ENCODE measurements at places on chromosomes 11 and 22.

DNA sequence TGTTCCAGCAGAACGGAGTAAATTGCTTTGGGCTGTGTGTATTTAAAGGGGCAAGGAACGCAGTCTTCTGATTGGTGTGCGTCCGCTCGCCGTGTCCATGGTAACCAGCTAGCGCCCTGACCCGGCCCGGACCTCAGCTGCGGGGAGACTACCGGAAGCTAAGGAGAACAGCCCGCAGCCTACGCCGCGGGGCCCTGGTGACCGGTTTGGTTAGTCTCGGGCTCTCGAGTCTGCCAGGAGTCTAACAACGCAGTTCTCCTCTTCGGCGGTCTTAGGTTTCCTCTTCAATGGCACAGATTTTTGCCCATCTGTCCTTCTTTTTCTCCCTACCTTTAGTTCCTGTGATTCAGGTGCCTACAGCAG is 3.5 kb upstream of the OR56A3 start:
- DNase-seq = no peak

- DNase-seq = no peak
These were observed 100.3 kb upstream of the PITPNB start for GRCh38 chr22:28019360-28019759.

GRCh38 chr22:40567626-40568328 is 68.7 kb downstream of the MRTFA start:
- DNase-seq = no peak

DNA sequence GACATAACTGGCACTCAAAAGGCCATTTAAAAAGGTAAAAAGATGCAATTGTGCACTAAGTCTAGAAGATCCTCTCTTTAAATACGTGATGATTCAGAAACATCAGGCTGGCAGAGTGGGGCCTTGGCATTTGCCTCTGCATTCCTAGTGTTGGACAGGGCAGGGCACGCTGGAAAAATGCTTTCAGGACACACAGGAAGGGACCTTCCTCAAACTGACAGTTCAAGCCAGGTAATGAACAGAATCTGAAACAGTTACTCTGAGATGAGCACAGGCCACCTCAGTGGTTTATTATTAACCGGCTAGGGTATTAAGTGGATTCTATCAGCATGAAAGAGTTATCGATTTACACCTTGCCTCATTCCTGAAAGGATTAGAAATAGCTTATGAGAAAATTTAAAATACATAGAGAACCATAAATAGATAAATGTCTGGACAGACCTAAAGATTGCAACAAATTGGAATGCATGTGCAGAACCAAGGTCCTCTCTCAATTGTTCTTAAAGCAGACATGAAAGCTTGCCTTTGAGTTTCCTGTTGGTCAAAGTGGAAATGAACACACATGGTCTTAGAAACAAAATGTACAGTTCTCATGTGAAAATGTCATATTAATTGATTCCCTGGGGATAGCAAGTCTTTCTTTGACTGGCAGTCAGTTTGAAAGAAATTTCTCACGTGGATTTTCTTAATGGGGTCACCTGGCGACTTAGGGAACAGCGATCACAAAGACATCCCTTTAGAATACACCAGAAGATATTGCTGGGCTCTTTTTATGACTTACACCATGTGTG is 21.5 kb upstream of the CSNK2A3 start:
- no peak for DNase-seq

GRCh38 chr11:9643751-9644150 is 20.1 kb upstream of the SWAP70 start:
- no peak for DNase-seq

DNA sequence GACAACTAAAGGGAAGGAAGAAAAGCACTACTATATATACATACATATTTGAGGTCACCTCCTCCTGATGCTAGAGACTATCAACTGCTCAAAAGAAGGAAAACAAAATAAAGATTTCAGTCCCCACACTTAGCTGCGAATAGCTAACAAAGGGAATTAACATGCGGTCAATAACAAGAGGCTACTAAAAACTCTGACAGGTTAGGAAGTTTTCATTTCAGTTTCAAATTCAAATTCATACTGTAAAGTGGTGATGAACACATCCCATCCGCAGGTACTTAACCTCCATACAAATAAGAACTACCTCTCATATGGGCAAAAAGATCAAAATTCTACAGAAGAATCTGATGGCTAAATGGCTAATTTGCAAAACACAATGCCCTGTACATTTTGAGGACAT is 2.6 kb downstream of the NAP1L4 start:
- DNase-seq = no peak

DNA sequence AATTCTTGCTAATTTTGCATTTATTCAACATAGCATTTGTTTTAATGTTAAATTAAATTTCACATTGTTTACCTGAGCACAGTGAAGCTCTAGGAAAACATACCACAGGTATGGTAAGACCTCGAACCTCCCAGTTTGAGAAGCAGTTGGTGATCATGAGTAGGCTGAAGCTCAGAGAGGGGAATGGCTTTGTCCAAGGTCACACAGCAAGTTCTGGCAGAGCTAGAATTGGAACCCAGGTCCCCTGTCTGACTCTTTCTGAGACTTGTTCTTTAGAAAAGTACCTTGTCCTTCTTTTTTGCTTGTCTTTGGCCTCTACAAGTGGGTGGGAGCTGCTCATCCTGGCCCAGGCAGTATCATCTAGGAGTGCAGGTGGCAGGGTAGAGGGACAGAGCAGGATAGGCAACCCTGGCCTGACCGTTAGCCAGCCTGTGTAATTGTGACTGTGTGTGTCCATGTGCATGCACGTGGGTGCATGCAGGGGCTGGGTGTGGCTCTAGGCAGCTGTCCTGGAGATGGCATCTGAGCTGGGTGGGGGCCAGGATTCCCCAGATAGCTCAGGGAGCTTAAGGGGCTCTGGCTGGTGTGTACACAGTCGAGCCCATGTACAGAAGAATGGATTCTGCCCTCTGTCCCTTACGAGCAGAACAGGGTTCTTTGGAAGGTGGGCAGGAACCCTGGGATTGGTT is 21.6 kb downstream of the PHLDB1 start:
- no peak for DNase-seq
